Fibroblast of skin of left quadriceps (primary cell): ENCODE measurements at places on chromosomes 6 and 20.

DNA sequence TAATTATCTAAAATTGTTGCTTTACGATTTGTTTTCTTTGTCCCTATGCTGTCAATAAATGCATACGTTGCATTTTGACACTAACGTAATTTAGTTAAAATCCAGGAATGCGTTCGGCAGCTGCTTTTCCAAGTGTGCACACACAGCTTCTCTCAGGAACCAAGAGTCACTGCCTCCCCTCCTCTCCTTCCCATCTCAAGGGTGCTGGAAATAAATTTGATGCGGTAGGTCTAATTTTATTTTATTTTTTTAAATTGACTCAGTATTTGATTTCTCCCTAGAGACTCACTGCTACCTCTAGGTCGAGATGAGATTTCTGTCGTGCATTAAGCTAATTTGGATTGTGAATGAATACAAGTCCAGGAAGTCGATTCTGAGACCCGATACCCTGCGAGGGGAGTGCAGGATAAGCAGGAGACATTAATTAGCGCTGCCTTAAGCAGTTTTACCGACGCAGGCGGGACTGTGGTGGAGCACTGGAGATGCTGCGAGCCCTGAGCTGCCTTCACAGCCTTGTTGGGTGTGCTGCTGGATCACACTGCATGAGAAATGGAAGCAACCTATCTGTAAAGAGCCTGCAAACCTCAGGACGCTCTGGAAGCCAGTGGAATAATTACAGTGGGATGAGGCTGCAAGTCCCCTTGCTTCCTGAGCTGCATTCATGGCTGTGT is 381.2 kb downstream of the C6orf118 start:
- no peak for DNase-seq

DNA sequence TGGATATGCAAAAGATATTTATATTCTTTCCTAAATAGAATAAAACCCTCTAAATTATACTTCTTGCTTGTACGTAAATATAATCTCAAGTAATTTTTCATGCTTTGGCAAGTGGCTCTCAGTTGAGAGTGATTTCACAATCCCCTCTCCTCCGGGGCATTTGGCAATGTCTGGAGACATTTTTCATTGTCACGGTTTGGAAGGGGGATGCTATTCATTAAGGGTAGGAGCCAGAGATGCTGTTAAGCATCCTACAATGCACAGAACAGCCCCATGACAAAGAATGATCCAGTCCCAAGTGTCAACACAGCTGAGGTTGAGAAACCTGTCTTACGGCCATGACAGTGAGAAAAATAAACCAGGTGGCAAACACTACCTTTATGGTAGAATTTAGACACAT is 75.7 kb downstream of the AGPAT4 start:
- DNase-seq = peak; percentile 36

DNA sequence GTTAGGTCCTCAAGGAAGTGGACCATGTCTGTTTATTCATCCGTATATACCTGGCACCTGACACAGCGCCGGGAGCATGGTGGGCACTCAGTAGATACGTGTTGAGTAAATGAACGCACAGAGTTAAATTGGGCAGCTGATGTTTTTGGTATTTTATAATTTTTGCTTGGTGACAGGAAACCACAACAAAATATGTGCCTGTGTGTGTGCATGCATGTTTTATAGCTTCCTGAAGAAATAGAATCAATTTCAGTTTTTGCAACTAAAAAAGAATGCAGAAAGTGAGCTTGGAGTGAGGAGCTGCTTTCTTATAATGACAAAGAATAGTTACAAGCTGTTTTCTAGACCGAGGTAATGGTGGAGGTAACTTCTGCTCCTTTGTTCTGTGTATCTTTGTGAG is 91.4 kb downstream of the PLCB4 start:
- peak; percentile 11 for DNase-seq

- no peak for DNase-seq
These were observed 258.7 kb downstream of the TAF4 start for GRCh38 chr20:61806995-61807394.

GRCh38 chr20:2285613-2286012 is 10.2 kb upstream of the TGM3 start:
- DNase-seq = no peak

DNA sequence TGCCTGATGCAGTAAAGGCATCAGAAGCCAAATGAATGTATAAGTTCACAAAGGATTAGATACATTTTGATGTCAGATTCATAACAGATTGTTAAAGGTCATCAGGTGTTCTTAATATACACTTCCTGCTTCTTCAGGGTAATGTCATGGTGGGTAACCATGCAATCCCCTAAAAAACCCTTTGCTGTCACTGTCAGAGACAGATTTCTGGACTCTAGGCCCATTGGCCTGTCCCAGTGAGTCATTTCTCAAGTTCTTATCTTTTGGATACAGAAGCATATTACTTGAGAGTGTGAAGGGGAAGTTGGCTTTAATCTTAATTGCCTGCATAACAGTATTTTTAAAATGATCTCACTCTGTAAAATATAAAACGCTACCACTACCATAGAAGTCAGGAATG is 895.6 kb upstream of the MAP3K7 start:
- DNase-seq = no peak

- DNase-seq = no peak
These were observed 155.1 kb downstream of the AIG1 start for GRCh38 chr6:143215771-143216170.

DNA sequence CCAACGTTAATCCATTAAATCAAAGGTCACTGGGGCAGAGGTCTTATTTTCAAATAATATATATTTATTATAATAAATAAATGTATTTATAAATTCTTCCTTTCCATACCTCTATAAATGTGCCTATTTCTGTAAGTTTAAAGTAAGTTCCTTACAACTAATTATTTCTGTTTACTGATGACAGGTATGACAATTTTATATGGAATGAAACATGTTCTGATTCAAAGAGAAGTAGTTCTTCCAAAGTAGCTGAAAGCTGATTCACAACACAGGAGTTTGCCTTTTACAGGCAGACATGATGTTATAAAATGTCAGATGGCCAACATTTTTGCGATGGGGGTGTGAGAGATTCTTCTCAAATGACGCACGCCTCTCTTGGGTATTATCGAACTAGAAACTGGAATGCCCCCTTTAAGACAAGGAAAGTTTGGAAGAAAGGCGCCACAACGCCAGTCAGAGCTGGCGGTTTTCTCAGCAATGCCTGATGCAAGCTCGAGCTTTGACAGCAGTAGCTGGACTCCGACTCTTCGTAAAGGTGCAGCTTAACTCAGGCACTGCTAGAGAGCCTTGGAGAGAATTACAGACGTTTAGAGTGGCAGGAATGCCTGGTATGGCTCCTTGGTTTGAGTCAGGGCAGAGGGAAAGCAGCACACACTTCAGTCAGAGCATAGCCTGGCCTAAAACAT is 92.1 kb downstream of the FOXC1 start:
- peak; percentile 96 for DNase-seq

GRCh38 chr6:2984738-2985406 is 13.5 kb upstream of the SERPINB6 start:
- DNase-seq = no peak

GRCh38 chr20:62576815-62577489 is 65.4 kb upstream of the SLCO4A1 start:
- DNase-seq = no peak

GRCh38 chr6:38307740-38308139 is 332.0 kb downstream of the BTBD9 start:
- no peak for DNase-seq

DNA sequence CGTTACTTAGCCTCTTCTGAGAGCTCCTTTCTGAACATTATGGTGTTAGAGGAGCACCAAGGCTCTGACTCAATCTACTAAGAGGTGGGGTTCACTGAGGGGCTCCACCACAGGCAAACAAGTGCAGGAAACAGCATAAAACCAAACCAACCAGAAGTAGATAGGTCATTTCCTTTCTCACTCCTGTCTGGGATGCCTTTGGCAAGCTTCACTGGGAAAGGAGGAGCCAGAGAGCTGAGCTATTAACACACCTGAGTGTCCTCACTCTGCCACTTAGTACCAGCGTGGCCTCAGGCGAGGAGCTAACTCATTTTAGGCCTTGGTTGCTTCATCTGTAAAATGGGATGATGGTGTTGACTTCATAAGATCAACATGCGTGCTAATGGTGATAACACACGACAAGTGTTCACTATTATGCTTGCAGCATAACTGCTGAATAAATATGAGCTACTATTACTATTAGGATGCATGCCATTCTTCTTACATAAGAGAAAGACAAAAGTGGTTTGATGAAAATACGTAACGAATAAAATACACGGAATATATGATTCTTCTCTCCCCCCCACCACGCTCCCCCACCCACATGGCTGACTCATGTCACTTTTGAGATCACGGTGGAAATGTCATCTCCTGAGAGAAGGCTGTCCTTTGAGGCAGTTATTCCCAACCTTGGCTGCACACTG is 185.4 kb downstream of the BCAS1 start:
- DNase-seq = no peak

GRCh38 chr6:103269581-103269980 is 1590.1 kb downstream of the HACE1 start:
- DNase-seq = no peak

DNA sequence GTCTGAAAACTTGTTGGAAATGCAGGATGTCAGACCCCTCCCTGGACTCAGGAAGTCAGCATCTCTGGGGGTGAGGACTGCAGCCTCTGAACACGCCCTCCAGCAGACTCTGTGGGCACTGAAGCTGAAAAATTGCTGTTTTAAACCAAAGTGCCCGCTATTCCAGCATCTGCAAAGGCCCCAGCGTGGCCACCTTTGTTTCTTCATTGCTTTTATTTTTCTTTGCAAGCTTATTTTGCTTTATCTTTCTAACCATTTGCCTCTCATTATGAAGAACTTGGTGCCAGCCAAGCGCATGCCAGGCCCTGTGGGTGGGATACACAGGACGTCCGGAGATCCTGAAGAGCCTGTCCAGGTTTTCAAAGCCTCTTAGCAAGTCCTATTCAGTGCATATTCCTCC is 203.9 kb upstream of the CST7 start:
- no peak for DNase-seq
